ENCODE measurements at places on chromosomes 12 and 14. TPM values are rescaled to one million over a fixed set of nuclear protein-coding genes. Genes with fewer than 3 reads are reported as not detected.

Gene PARP11
- total RNA-seq, result 26.8 TPM

Gene PIWIL1
- total RNA-seq, result not detected

Gene NDUFA9
- 95.1 TPM for total RNA-seq

Gene GPD1
- total RNA-seq, result 0.40 TPM

Gene OTUB2
- 7.9 TPM for total RNA-seq

Gene KLRB1
- 17.4 TPM for total RNA-seq

Gene B3GNT4
- 2.6 TPM for total RNA-seq

Gene P2RX2
- total RNA-seq, result not detected

Gene NR4A1
- total RNA-seq, result 10.0 TPM

Gene FBRSL1
- total RNA-seq, result 47.0 TPM

Gene WSCD2
- total RNA-seq, result not detected

Gene TMEM30B
- total RNA-seq, result 0.48 TPM

Gene IFNG-AS1
- 0.35 TPM for total RNA-seq

Gene TAC3
- not detected for total RNA-seq

Gene KRT71
- not detected for total RNA-seq

Gene MAP3K9
- 5.9 TPM for total RNA-seq

Gene NKX2-1
- total RNA-seq, result not detected

- no peak overlapping the region for H3K4me3 ChIP-seq
- peaks cover 32% of the 10 kb centered on the region for H3K4me1 ChIP-seq
- DNase-seq, result no peak
- H3K36me3 ChIP-seq, result peaks cover 72% of the 10 kb centered on the region
- no peak overlapping the region for H3K27ac ChIP-seq
- H3K27me3 ChIP-seq, result no peaks in the 10 kb centered on the region
Measured at GRCh38 chr12:51306507-51306906, 17.5 kb downstream of the BIN2 start.

DNA sequence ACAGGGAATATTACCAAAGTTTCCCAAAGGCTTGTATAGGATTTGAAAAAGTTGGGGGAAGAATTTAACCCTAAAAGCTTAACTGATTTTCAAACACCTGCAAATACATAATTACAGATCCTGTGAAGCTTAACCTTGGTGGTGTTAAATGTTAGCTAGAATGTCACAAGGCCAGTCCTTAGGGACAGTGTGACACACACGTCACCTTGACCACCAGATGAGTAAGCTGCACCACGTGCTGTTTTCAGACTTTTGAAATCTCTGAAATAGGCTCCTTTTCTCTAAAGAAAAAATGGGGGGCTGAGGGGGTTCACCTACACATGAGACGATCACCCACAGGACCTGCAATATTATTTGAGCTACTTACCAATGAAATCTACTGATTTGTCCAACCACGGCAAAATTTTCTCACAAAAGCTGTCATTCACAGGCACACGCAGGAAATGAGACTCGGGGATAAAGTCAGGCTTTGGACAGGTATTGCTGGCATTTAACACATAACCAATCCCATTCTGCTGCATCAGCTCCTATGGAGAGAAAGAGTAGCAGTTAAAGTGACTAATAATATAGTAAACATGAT, 75.9 kb downstream of the DUSP16 start:
- H3K36me3 ChIP-seq, result peaks cover 59% of the 10 kb centered on the region
- no peak overlapping the region for H3K4me3 ChIP-seq
- H3K27ac ChIP-seq, result peak overlapping the region; percentile 77
- DNase-seq, result no peak
- H3K4me1 ChIP-seq, result peaks cover 66% of the 10 kb centered on the region
- no peaks in the 10 kb centered on the region for H3K27me3 ChIP-seq

GRCh38 chr14:72476657-72477499, 417.0 kb downstream of the DPF3 start:
- H3K27ac ChIP-seq, result peak overlapping the region; percentile 99
- H3K4me1 ChIP-seq, result peaks cover 80% of the 10 kb centered on the region
- peak; percentile 89 for DNase-seq
- H3K36me3 ChIP-seq, result peaks cover 10% of the 10 kb centered on the region
- H3K4me3 ChIP-seq, result peak overlapping the region; percentile 60

DNA sequence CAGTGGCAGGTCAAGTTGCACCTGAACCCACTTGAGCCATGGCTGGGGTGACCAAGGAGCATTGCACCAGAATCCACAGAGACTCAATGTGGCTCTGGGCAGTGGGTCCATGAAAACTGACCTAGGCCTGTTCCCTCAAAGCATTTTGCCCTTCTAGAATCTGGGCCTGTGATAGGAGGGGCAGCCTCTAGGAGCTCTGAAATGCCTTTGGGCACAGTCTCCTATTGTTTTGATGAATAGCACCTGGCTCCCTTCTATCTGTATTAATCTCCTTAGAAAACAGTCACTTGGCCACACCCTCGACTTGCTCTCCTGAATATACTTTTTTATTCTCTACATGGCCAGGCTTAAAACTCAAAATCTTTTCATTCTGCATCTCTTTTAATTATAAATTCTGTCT, 14.1 kb upstream of the KRAS start:
- no peak overlapping the region for H3K27ac ChIP-seq
- H3K27me3 ChIP-seq, result peaks cover 12% of the 10 kb centered on the region
- no peak for DNase-seq
- H3K4me1 ChIP-seq, result peaks cover 6% of the 10 kb centered on the region
- no peak overlapping the region for H3K4me3 ChIP-seq

- H3K27ac ChIP-seq, result no peak overlapping the region
- no peaks in the 10 kb centered on the region for H3K27me3 ChIP-seq
- H3K4me1 ChIP-seq, result peaks cover 88% of the 10 kb centered on the region
Measured at GRCh38 chr14:61505815-61506809, 184.7 kb downstream of the PRKCH start.

GRCh38 chr14:70140614-70141013, 48.1 kb downstream of the SLC8A3 start:
- peaks cover 3% of the 10 kb centered on the region for H3K4me1 ChIP-seq
- H3K4me3 ChIP-seq, result no peak overlapping the region
- no peak overlapping the region for H3K27ac ChIP-seq
- no peaks in the 10 kb centered on the region for H3K36me3 ChIP-seq

- no peak for DNase-seq
- H3K4me3 ChIP-seq, result no peak overlapping the region
- no peaks in the 10 kb centered on the region for H3K27me3 ChIP-seq
- H3K27ac ChIP-seq, result no peak overlapping the region
- H3K36me3 ChIP-seq, result no peaks in the 10 kb centered on the region
Measured at GRCh38 chr12:22252057-22252456, 82.5 kb downstream of the ST8SIA1 start.

- no peaks in the 10 kb centered on the region for H3K4me1 ChIP-seq
- no peaks in the 10 kb centered on the region for H3K36me3 ChIP-seq
- no peak overlapping the region for H3K4me3 ChIP-seq
- H3K27ac ChIP-seq, result no peak overlapping the region
Measured at GRCh38 chr12:16165506-16165905, 112.0 kb downstream of the SLC15A5 start.

- peak overlapping the region; percentile 85 for H3K4me3 ChIP-seq
- no peaks in the 10 kb centered on the region for H3K27me3 ChIP-seq
- H3K36me3 ChIP-seq, result peaks cover 26% of the 10 kb centered on the region
- H3K4me1 ChIP-seq, result peaks cover 44% of the 10 kb centered on the region
- H3K27ac ChIP-seq, result peak overlapping the region; percentile 92
- peak; percentile 36 for DNase-seq
Measured at GRCh38 chr14:54901380-54902142, 1.1 kb downstream of the GCH1 start.

GRCh38 chr12:120209851-120210250, 8.9 kb upstream of the RPLP0 start:
- H3K4me3 ChIP-seq, result no peak overlapping the region
- peaks cover 53% of the 10 kb centered on the region for H3K36me3 ChIP-seq

- no peak overlapping the region for H3K27ac ChIP-seq
- H3K27me3 ChIP-seq, result no peaks in the 10 kb centered on the region
- H3K4me3 ChIP-seq, result no peak overlapping the region
Measured at GRCh38 chr12:84986586-84986985, 49.5 kb downstream of the TSPAN19 start.

DNA sequence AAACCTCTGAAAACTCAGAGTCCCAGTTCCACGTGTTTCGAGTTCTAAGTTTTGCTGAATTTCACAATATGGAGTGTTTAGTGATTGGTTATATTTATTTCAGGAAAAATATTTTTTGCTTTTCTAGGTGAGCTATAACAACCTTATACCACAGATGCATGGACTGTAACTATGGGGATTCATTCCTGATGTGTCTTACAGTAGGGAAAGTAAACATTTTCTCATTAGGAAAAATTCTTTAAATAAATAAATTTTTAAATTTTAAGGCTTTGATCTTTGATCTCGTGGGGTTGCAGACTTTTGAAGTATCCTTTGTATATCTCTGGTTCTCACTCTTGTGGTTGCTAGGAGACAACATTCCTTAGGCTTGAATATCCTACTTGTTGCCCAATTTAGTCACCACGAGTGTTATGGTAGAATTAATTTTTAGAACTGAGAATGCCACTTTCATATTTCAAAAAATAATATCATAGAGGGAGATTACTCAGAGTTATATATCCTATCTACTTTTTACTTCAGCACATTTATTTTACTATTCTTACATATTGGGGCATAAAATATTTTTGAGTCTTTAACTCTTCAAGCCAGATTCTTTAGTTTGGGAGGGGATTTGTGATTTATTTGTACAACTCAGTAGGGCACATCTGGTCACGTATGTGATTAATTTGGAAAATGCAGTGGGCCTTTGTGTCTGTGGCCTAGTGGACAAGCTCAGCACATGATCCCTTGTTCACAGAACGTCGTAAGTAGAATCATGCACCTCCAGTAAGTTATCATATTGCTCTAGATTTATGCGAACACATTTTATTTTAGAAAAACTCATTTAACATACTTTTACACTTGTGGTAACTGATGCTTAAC, 224.0 kb downstream of the TTC6 start:
- no peak overlapping the region for H3K27ac ChIP-seq
- no peaks in the 10 kb centered on the region for H3K27me3 ChIP-seq
- DNase-seq, result no peak
- peaks cover 3% of the 10 kb centered on the region for H3K4me1 ChIP-seq
- H3K4me3 ChIP-seq, result no peak overlapping the region

DNA sequence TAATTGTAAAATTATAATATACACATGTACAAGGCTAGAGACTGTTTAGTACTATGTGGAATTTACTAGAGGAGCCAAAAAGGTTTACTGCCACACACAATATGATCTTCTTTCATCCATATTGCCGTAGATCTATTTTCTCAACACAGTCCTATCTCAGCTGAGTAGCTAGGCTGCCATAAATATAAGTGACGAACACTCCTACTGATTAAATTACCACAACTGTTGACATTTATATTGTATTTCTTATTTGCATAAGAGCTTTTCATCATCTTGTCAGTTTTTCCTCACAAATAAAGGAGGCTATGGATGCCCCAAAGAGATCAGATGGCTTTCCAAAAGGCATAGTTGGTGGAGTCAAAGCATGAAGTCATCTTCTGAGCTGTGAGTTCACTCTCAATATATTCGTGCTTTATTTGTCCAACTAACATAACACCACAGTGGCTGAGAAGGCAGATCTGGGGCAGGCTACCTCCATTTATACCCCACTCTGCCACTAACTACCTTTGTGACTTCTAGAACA, 78.6 kb downstream of the CCDC59 start:
- H3K36me3 ChIP-seq, result no peaks in the 10 kb centered on the region
- H3K4me1 ChIP-seq, result no peaks in the 10 kb centered on the region
- DNase-seq, result no peak
- no peak overlapping the region for H3K27ac ChIP-seq

GRCh38 chr14:101134851-101135433, 231.4 kb upstream of the RTL1 start:
- no peak overlapping the region for H3K4me3 ChIP-seq
- no peak for DNase-seq
- H3K27ac ChIP-seq, result no peak overlapping the region
- no peaks in the 10 kb centered on the region for H3K36me3 ChIP-seq
- H3K4me1 ChIP-seq, result peaks cover 4% of the 10 kb centered on the region

DNA sequence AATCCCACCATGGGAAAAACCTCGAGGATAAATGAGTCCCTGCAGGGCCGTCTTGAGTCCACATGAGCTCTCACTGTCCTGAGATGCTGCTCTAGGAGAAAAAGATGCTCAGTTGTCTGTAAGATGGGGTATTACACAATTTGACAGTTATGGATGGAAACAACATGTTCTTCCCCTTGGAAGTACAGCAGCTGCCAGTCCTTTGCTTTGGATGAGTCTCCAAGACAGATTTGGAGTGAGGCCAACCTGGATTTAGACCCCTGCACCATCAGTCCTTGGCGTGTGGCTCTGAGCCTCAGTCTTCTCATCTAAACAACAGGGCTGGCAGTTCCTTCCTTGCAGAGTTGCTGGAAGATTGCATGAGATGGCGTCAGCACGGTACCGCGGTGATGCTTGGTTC, 309.1 kb upstream of the FKBP4 start:
- no peak overlapping the region for H3K4me3 ChIP-seq
- H3K4me1 ChIP-seq, result no peaks in the 10 kb centered on the region

- no peak overlapping the region for H3K27ac ChIP-seq
- H3K27me3 ChIP-seq, result no peaks in the 10 kb centered on the region
- no peak overlapping the region for H3K4me3 ChIP-seq
Measured at GRCh38 chr14:32900547-32900946, 38.1 kb upstream of the NPAS3 start.

DNA sequence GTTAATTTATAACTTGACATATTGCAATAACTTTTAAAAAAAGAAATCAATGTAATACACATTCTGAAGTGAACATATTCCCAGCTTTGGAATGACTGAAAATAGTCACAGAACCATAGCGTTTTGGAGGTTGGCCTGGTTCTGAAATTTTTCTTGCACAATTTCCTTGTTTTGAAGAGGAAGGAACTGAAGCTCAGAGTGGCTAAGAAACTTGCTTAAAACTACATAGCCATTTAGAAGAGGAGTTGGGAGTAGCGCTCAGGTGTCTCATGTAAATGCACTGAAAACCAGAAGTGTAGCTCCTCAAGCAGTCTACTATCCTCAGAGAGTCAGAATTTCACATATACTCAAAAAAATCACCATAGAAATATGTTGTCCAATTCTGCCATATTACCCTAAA, 41.2 kb downstream of the SLC38A1 start:
- peaks cover 57% of the 10 kb centered on the region for H3K4me1 ChIP-seq
- no peak for DNase-seq
- H3K36me3 ChIP-seq, result peaks cover 88% of the 10 kb centered on the region
- H3K27ac ChIP-seq, result no peak overlapping the region
- no peaks in the 10 kb centered on the region for H3K27me3 ChIP-seq

DNA sequence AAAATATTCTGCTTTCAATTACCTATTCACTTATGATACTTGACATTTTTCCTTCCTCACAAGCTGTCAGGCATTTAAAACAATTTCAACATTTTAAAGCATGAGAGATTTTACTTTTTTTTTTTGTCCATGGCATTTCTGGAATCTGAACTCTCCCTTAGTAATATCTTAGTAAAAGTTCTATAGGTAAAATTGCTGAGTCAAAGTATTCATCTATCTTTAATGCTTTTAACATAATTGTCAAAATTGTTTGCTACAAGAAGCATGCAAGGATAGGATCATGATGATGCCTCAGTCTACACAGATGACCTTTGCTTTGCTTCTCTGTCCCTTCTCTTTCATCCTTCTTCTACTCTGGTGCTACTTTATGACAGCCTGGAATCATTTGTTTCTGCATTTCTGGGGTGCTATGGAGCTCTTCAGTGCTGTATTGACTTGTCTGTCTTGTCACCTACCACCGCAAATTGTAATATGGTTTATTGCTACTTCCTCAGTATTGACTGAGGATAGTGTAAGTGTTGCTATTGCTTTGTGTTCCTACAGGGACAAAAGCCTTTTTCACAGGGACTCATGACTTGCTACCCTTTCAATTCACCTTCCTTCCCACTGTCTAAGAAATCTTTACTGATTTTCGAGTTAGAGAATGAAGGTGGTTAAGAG, 589.8 kb upstream of the ATP2B1 start:
- no peak overlapping the region for H3K4me3 ChIP-seq
- no peaks in the 10 kb centered on the region for H3K36me3 ChIP-seq
- H3K4me1 ChIP-seq, result peaks cover 18% of the 10 kb centered on the region
- no peak for DNase-seq
- H3K27me3 ChIP-seq, result peaks cover 15% of the 10 kb centered on the region

Measured in activated CD4-positive, alpha-beta memory T cell treated with anti-CD3 and anti-CD28 coated beads, Interleukin-2, amount 10 ng/mL, durations not matched to agents 7 days and 5 days (primary cell).